Common myeloid progenitor, CD34-positive (primary cell): ENCODE measurements at places on chromosomes 6 and 20.
A peak's percentile ranks its signal among the peaks of the same experiment; 100 is the strongest.

GRCh38 chr6:136037876-136038460, 186.5 kb downstream of the PDE7B start:
- no peaks in the 10 kb centered on the region for H3K27me3 ChIP-seq
- no peak overlapping the region for H3K4me3 ChIP-seq
- no peaks in the 10 kb centered on the region for H3K36me3 ChIP-seq
- no peak overlapping the region for H3K27ac ChIP-seq
- peaks cover 16% of the 10 kb centered on the region for H3K4me1 ChIP-seq

GRCh38 chr6:132590362-132590761, 821 bp upstream of the TAAR5 start:
- H3K4me1 ChIP-seq, result peaks cover 2% of the 10 kb centered on the region
- no peak overlapping the region for H3K27ac ChIP-seq
- no peak overlapping the region for H3K4me3 ChIP-seq
- DNase-seq, result no peak
- no peaks in the 10 kb centered on the region for H3K27me3 ChIP-seq

- H3K27me3 ChIP-seq, result no peaks in the 10 kb centered on the region
- peak overlapping the region; percentile 86 for H3K4me3 ChIP-seq
- peak; percentile 57 for DNase-seq
- no peaks in the 10 kb centered on the region for H3K36me3 ChIP-seq
Observed at GRCh38 chr20:54208548-54209176, 775 bp downstream of the PFDN4 start.

- no peak overlapping the region for H3K4me3 ChIP-seq
- H3K27ac ChIP-seq, result no peak overlapping the region
- H3K27me3 ChIP-seq, result no peaks in the 10 kb centered on the region
- H3K4me1 ChIP-seq, result peaks cover 3% of the 10 kb centered on the region
- H3K36me3 ChIP-seq, result peaks cover 5% of the 10 kb centered on the region
Observed at GRCh38 chr20:271069-271468, 13.5 kb downstream of the DEFB132 start.

GRCh38 chr6:19721766-19722377, 115.3 kb upstream of the ID4 start:
- no peak overlapping the region for H3K27ac ChIP-seq
- H3K4me1 ChIP-seq, result no peaks in the 10 kb centered on the region
- no peaks in the 10 kb centered on the region for H3K36me3 ChIP-seq
- no peak overlapping the region for H3K4me3 ChIP-seq

DNA sequence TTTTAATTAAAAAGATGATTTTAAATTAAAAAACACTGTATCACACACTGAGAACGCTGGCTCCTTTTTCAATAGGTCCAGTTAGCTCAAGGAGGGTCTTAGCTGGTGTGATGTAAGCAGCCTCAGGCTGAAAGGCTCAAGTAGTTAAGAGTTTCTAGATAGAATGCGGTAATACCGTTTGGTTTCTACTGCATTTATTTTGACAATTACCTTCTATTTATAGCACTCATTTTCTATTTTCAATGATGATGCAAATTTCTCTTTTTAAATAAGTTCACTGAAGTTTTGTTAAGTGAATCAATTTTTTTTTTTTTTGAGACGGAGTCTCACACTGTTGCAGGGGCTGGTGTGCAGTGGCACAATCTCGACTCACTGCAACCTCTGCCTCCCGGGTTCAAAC, 87.1 kb downstream of the PREX1 start:
- H3K27ac ChIP-seq, result no peak overlapping the region
- no peaks in the 10 kb centered on the region for H3K36me3 ChIP-seq
- DNase-seq, result no peak
- no peaks in the 10 kb centered on the region for H3K27me3 ChIP-seq
- H3K4me1 ChIP-seq, result peaks cover 48% of the 10 kb centered on the region

DNA sequence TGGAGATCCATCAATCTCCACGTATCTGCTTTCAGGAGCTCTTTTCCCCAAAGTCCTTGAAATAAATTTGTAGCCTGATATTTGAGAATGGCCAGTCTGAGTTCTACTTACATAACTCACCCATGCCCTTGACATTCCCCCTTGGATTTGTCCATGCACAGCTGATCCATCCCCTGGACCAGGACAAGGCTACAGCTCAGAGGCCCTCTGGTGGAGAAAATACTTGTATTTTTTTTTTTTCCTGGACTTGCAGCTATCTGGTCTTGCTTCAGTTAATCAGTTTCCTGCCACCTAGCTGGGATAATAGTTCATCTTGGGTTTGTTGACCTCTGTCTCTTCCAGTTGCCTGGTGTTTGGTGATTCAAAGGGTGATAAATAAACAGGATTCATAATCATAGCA, 467.6 kb downstream of the DHX35 start:
- no peaks in the 10 kb centered on the region for H3K36me3 ChIP-seq
- H3K4me1 ChIP-seq, result no peaks in the 10 kb centered on the region
- no peak for DNase-seq
- no peak overlapping the region for H3K4me3 ChIP-seq

- H3K4me3 ChIP-seq, result no peak overlapping the region
- peak; percentile 62 for DNase-seq
- peaks cover 33% of the 10 kb centered on the region for H3K27me3 ChIP-seq
- H3K4me1 ChIP-seq, result peaks cover 22% of the 10 kb centered on the region
- H3K36me3 ChIP-seq, result no peaks in the 10 kb centered on the region
- no peak overlapping the region for H3K27ac ChIP-seq
Observed at GRCh38 chr6:167676000-167676665, 150.6 kb upstream of the AFDN start.

GRCh38 chr20:37535443-37536132, 7.9 kb upstream of the BLCAP start:
- H3K27me3 ChIP-seq, result no peaks in the 10 kb centered on the region
- H3K27ac ChIP-seq, result no peak overlapping the region
- H3K36me3 ChIP-seq, result no peaks in the 10 kb centered on the region
- H3K4me1 ChIP-seq, result no peaks in the 10 kb centered on the region

- no peaks in the 10 kb centered on the region for H3K4me1 ChIP-seq
- no peak for DNase-seq
- no peaks in the 10 kb centered on the region for H3K27me3 ChIP-seq
- H3K36me3 ChIP-seq, result no peaks in the 10 kb centered on the region
- no peak overlapping the region for H3K27ac ChIP-seq
Observed at GRCh38 chr6:163301726-163302635, 112.5 kb upstream of the QKI start.

GRCh38 chr20:52062452-52063209, 128.9 kb downstream of the ZFP64 start:
- H3K27me3 ChIP-seq, result no peaks in the 10 kb centered on the region
- H3K36me3 ChIP-seq, result no peaks in the 10 kb centered on the region
- H3K4me1 ChIP-seq, result peaks cover 2% of the 10 kb centered on the region
- H3K4me3 ChIP-seq, result no peak overlapping the region

- no peak overlapping the region for H3K27ac ChIP-seq
- H3K36me3 ChIP-seq, result no peaks in the 10 kb centered on the region
- peaks cover 3% of the 10 kb centered on the region for H3K27me3 ChIP-seq
- peaks cover 14% of the 10 kb centered on the region for H3K4me1 ChIP-seq
- DNase-seq, result peak; percentile 97
Observed at GRCh38 chr20:22921595-22922421, 113.3 kb upstream of the SSTR4 start.
